Gastrocnemius medialis (tissue), 4 donors: ENCODE measurements at places on chromosomes 12 and 14. TPM values are rescaled to one million over a fixed set of nuclear protein-coding genes. Genes with fewer than 3 reads are reported as not detected.

DNA sequence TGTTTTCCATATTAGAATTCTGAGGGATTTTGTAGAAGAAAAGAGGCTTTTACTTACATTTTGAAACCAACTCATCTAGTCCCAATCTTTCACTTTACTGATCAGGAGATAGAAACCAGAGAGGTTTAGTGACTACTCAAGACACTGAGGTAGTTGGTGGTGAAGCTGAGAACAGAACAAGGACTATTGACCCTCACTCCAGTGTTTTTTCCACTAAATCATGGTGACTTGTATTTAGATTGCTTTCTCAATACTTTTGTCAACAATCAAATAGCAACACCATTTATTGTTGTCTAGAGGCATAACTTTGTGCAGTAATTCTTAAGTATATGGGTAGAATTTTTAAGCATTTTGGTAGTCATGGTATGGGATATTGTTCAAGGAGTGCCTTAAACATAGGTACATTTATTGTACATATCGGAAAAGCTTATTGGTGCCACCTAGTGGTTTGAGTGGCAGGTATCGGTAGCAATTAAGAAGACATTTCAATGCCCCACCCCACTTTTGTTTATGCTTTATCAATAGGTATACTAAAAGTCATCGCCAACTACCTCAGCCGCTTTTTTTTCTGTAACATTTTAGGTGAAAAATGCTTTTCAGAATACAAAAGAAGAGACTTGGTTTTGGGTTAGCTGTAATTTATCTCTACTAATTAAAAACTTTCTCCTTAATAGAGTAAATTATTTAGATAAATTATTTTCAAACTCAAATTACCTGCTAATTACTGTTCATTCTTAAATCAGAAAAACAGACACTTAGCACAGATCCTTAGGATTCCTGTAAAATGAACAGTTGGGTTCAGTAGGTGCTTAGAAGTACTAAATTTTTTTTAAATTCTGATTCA lies 47.3 kb upstream of the PAWR start:
- no peak overlapping the region for H3K4me3 ChIP-seq
- no peaks in the 10 kb centered on the region for H3K27me3 ChIP-seq

DNA sequence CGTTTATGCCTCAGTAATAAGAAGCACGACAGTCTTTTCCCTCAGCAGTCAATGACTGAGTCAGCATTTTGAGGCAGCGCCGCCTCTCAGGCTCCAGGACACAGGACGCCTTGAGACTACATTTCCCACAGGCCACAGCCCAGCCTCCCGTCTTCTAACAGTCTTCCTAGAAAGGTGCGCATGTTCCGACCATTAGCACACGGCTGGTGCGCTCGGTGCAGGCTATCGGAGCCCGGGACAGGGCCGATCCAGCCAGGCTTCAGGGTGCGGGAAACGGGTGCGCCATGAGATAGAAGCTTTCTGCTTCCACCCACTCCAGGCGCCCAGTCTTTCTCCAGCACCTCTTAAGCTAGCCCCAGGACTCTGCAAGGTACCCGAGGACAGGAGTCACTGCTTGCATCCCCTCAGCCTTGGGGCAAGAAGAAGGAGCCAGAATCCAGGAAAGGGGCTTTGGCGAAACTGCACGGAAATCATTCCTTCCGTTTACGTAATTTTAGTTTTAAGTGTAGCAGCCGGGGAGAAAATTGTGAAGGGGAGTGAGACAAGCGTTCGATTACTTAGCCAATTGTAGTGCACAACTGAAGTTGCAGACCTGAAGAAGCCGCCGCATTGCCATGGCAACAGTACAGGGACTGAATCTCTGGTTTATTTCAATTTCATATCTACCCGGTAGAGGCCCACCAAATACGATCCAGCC lies 54.0 kb downstream of the ZNF641 start:
- H3K27me3 ChIP-seq, result no peaks in the 10 kb centered on the region
- no peaks in the 10 kb centered on the region for H3K36me3 ChIP-seq
- peaks cover 4% of the 10 kb centered on the region for H3K4me1 ChIP-seq
- no peak overlapping the region for H3K27ac ChIP-seq
- H3K4me3 ChIP-seq, result peak overlapping the region; percentile 54
- DNase-seq, result peak; percentile 36

DNA sequence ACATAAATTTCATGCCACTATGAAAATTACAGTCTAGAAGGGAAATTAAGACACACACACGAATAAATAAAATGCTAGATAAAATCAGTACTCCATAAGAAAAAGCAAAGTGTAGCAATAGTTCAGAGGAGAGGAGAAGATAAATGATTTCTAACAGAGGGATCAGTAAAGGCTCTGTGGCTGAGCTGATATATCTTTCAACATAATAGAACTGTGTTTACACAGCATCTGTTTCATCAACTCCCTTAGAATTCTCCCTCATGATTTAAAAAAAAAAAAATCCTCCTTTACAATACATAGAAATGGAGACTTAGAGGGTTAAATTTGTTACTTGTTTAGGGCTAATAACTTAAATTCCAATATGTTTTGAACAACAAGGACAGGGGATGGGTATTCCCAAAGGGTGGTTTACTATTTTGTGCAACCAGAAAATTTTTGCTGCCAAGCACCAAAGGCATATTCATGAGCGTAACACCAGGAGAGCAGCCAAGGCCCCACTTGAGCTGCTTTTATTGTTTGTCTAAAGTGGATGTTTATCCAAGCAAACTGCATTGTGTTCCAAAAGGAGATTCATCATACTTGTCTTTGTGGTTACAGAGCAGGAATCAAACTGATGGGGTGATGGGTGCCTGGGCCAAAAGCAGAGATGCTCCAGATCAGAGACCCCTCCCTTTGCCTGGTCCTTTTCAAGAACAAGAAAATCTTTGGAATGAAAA lies 162.7 kb downstream of the BMP4 start:
- H3K27me3 ChIP-seq, result no peaks in the 10 kb centered on the region
- H3K27ac ChIP-seq, result no peak overlapping the region
- H3K36me3 ChIP-seq, result no peaks in the 10 kb centered on the region

Gene HOXC6
- total RNA-seq, result 1.0 TPM

- no peak overlapping the region for H3K27ac ChIP-seq
- peaks cover 34% of the 10 kb centered on the region for H3K4me1 ChIP-seq
- DNase-seq, result no peak
- H3K27me3 ChIP-seq, result no peaks in the 10 kb centered on the region
- H3K36me3 ChIP-seq, result peaks cover 3% of the 10 kb centered on the region
Measured at GRCh38 chr12:120121766-120122293, 5.3 kb upstream of the RAB35 start.

Gene ANO2
- total RNA-seq, result 7.1 TPM

Gene FLVCR2
- total RNA-seq, result 16.6 TPM

GRCh38 chr12:119118625-119119024 lies 60.1 kb upstream of the HSPB8 start:
- H3K36me3 ChIP-seq, result no peaks in the 10 kb centered on the region
- no peaks in the 10 kb centered on the region for H3K27me3 ChIP-seq
- H3K27ac ChIP-seq, result no peak overlapping the region
- H3K4me3 ChIP-seq, result no peak overlapping the region
- H3K4me1 ChIP-seq, result peaks cover 7% of the 10 kb centered on the region
- DNase-seq, result no peak

Gene ACSS3
- total RNA-seq, result 8.9 TPM

Gene PLEKHD1
- total RNA-seq, result 0.04 TPM

DNA sequence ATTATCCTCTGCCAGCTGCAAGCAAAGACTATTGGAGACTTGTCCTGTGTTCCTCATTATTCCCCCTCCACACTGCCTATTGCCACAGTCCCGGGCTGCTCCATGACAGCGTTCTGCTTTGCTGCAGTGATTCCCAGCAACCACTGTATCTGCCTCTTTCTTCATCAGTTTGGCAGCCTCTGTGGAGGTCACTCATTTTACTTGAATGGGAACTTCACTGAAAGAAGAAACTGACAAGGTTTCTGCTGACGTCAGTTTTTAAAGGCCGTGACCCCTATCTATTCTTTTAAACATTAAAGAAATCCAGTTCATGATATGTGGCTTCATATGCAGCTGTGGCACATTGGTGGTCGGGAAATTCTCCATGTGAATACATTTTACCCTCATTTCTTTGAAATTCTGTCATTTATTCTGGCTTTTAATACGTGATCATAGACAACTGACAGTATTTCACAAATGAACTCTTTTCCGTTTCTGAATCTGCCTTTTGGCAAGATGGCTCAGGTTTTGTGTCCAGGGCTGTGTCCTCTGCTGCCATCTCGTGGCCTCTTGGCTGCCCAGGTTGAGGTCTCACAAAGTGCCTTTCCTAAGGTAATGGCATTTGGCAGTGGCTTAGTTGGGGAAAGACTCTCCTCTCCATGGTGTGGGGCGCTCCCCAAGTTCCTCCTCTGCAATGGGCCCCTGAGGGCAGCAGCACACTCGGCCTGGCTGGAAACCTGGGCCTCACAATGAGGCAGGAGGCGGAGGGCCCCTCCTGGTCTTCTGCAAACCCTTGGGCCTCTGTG lies 5.8 kb downstream of the TMEM253 start:
- DNase-seq, result peak; percentile 79
- H3K27ac ChIP-seq, result peak overlapping the region; percentile 97
- no peaks in the 10 kb centered on the region for H3K36me3 ChIP-seq
- peak overlapping the region; percentile 37 for H3K4me3 ChIP-seq
- H3K4me1 ChIP-seq, result peaks cover 34% of the 10 kb centered on the region

Gene HNF1A
- not detected for total RNA-seq

GRCh38 chr12:45439039-45439438 lies 223.1 kb downstream of the ANO6 start:
- peak; percentile 58 for DNase-seq
- H3K27me3 ChIP-seq, result no peaks in the 10 kb centered on the region
- no peak overlapping the region for H3K27ac ChIP-seq
- no peak overlapping the region for H3K4me3 ChIP-seq
- no peaks in the 10 kb centered on the region for H3K36me3 ChIP-seq
- H3K4me1 ChIP-seq, result no peaks in the 10 kb centered on the region

DNA sequence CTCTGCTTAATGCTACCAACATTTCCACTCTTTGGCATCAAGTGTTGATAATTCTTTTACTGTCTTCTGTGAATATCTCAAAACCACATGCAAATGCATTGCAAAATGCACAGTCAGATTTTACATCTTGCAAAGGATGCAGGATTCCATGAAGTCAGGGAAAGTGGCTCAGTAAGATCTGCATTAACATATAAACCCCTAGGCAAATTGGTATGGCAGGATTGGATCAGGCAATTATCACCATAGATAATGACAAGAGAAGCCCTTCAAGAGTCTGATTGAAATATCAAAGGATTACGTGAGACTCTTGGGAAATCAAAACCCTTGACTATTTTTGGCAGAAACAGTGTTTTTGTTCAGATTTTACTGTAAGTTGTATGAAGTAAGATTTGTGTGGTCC lies 71.0 kb downstream of the TMTC2 start:
- peaks cover 6% of the 10 kb centered on the region for H3K4me1 ChIP-seq
- no peak overlapping the region for H3K4me3 ChIP-seq
- no peak for DNase-seq
